Stimulated activated CD8-positive, alpha-beta memory T cell treated with anti-CD3 and anti-CD28 coated beads, Interleukin-4, amount 100 ng/mL, for 4 hours (primary cell): ENCODE measurements at places on chromosomes 3 and 15.

DNA sequence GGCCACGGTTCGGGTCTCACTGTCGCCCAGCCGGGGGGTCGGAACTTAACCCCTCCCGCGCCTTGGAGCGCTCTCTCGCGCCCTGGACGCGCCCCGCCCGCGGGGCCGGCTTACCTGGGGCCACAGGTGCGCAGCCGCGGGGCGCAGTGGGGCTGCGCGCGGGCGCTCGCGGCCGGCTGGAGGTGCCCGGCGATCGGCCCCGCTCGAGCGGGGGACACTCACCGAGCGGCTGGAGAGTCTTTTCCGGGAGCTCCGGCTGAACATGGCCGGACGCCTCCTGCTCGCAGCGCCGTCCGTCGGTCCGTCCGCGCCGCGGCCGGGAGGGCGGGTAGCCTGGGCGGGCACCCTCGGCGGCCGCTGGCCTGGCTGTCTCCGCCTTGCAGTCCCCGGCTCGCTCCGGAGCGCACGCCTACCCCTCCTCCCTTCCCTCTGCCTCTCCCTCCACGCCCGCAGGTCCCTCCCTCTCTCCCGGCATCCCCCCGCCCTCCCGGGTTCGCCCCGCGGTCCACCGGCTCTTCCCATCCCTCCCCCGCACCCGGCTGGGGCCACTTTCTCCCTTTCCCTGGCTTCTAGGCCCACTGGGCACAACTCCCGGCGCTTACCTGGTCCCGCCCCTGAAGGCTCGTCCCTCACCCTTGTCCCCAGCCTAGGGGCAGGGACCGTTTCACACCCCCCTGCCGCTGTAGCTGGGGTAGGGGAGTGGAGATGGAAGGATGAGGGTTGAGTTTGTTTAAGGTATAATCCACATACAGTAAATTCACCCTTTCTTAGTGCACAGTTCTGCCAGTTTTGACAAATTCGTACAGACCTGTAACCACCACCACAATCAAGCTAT lies 220.1 kb upstream of the PRICKLE2 start:
- no peak for DNase-seq

GRCh38 chr3:188750617-188751016 lies 421.2 kb upstream of the TPRG1 start:
- no peak for DNase-seq

DNA sequence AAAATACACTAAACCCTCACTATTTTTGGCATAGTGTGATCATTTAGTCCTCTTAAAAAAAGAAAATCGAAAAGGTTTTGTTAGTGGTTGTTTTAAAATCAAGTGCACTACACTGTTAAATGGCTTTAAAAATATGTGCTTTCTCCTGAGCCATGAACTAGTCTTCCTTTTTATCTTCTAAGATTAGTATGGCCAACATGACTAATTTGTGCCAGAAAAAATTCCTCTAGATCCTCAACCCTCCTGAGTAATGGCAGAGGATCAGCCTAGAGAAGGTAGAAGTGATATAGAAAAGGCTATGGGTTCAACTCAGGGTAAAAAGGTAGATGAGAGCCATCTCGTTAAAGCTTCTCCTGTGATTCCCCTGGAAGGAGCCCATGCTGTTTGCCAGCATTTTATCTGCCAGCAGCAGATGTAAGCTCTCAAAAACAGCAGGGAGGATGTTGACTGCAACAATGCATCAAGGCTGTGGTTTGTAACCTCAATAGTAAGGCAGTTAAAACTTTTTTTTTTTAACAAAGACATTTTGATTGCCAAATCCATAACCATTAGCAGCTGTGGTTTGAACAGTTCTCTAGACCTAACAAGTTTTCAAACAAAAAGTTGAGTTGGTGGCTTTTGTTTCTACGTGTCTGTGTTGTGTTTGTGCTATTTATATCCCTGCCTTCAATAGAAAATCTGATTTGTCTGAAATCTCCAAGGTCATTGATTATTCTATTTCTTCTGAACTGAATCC lies 30.2 kb upstream of the ZNF609 start:
- no peak for DNase-seq

DNA sequence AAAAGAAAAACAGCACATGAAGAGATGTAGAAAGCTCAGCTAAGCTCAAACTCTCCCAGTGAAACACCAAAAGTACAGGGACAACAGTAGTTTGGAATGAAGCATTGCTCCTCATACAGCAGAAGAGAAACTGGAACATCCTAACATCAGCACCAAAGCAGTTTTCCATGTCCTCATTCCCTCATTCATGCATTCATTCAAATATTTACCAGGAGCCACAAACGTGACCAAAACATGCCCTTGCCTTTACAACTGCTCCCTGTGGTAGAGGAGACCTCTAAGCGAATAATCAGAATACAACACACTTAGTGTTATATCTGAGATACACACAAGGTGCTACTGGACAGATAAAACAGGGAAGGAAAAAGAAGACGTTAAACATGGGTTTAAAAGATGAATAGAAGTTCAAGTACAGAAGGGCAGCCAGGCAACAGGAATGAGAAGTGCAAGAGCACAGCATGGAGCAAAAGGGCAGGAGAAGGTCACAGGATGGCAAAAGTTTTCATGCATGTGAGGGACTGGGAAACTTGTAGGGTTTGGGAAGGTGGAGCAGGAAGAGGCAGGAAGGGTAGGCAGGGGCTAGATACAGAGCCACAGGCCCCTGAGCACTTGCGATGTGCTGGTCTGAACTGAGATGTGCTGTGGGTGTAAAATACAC lies 58.5 kb upstream of the LMCD1 start:
- no peak for DNase-seq

GRCh38 chr3:43286841-43287499 lies 630 bp downstream of the SNRK start:
- DNase-seq, result no peak

DNA sequence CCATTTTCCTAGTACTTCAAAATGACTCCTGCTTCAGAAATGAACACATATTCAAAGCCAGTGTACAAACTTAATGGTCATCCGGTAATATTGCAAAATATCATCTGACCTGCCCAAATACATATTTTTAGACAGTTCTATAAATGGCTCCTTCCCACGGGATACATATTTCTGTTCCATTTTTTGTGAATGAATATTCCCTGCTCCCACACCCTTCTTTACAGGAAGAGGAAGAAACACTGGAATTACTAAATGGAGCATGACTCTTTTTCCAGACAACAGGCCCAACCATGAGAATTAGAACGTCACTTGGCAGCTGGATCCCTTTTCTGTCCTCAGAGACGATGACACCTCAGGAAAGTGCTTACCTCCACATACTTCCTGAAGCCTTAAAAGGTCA lies 38.0 kb upstream of the CBLB start:
- DNase-seq, result no peak

DNA sequence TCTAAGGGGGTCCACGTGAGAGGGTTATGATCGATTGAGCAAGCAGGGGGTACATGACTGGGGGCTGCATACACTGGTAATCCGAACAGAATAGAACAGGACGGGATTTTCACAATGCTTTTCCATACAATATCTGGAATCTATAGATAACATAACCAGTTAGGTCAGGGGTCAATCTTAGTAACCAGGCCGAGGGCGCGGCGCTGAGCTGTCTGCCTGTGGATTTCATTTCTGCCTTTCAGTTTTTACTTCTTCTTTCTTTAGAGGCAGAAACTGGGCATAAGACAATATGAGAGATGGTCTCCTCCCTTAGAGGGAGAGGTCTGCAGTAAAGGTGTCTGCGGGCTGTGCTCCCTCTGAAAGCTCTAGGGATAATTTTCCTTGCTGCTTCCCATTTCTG lies 261.3 kb downstream of the XXYLT1 start:
- no peak for DNase-seq

GRCh38 chr3:113947372-113948014 lies at the start of gene ZDHHC23:
Gene ZDHHC23 (plus strand): TSS chr3:113948013. CDS start chr3:113948803, 790 bp downstream.
- DNase-seq, result peak; percentile 43

DNA sequence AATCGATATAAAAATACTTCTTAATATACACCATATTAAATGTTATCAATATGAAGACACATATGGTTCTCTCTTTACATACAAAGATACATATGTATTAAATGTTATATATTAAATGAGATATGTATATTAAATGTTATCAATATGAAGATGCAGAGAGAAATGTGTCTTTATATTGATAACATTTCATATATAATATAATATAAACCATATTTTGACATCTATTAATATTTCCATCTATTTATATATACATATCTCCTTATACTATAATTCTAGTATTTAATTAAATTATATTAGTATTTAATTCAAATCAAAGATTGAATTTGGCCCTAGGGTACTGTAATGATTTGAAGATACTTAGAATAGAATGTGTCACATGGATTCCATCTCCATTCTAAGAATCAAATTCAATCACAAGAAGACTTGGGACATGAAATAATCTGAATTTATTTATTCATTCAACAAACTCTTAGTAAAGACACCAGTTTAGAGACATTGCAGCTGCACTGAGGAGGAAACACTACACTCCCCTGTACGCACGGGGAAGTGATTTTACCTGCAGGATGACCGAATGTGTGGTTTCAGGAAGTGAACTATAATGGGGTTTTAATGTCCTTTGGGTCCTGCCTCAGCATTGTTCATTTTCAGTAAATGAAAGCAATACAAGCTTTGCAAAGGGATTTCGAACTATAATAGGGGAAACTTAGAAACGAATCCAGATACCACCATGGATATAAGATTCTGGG lies 365.1 kb downstream of the MECOM start:
- no peak for DNase-seq

DNA sequence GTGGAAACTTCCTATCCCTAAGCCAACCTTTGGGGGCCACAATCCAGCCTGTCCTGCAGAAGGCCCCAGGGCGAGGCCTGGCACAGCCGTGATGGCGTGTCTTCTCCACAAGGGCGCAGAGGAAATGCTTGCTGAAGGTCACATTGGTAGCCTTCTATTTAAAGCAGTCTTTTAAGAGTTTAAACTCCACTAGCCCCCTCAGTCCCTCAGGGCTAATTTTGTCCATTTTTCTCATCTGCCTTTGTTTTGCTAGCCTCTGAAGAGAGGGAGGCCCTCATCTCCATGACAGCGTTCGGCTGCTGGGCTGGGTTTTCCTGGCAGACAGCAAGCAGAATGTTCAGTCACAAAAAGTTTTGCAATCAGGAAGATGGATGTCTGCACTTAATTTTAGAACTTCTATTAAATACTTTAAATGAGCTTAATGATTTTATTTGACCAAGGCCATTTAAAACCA lies 40.8 kb downstream of the RARB start:
- DNase-seq, result no peak

- DNase-seq, result no peak
Observed at GRCh38 chr3:104673981-104674380, 692.7 kb upstream of the ALCAM start.

DNA sequence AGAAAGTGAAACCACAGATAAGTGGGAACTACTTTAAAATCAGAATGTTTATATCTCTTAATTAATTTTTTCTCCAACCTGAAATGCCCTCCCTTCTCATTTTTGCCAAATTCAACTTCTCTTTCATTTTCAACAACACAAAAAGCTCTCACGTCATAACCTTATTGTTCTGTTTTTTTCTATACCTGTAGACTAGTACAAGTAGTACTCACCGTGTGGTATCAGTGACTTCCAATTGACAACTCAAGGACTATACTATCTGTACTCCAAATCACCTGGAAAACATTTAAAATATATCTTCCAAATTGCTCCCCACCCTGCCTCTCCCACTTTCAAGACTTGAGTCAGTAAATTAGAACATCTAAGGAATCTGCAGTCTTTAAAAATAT lies 72.8 kb upstream of the ZNF280D start:
- no peak for DNase-seq

GRCh38 chr3:159839561-159840379 lies 148.9 kb upstream of the IL12A start:
- DNase-seq, result no peak

GRCh38 chr15:40320931-40321371 lies 2.5 kb upstream of the INAFM2 start:
- DNase-seq, result no peak

DNA sequence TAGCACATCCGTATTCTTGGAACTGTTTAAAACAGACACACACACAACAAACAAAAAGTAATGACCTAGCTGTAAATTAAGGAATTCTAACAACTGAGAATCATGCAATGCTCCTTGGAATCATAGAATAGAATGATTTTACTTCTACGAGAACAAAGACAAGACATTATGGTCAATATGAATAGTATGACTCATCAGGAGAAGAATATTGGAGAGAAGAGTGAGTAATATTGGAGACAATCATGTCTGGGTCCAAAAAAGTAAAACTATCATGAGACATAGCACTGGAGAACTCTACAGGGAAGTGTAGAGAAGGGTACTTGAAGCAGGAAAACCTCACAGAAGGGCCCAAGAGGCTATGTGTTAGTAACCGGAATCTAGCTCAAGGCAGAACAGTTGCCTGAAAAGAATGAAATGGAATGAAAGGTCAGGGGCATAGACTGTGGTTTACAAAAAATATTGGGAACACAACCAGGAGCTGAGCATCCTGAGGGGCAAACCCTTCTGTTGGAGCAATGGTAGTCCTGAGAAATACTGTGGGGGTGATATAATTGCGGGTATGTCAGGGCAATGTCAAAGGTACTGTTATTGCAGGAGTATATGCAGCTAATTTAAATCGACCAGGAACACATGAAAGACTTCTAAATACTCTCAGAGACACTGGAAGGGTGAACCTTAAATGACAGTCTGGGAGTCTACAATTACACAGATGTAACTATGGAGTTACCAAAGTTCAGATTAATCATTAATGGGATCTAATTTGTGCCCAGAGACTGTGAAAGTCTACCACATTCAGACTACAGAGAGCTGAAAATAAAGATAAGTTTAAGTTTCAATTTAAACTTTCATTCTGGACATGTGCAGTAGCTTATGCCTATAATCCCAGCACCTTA lies 201.2 kb downstream of the BCHE start:
- DNase-seq, result no peak

DNA sequence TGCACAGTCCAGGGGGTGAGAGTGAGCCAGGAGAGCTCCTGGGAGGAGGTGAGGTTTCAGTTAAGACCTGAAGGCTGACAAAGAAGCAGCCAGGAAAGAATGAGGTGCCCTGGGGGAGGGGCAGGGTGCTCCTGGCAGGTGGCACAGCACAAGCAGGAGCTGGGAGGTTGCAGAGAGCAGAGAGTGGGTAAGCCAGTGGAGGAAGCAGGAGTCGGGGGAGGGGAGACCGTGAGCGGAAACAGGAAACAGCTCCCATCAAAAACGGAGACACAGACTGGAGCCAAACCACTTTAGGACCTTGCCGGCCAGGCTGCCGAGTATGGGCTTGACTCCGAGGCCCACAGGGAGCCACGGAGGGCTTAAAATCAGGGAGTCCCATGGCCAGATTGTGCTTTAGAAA lies 12.1 kb upstream of the FBLN2 start:
- no peak for DNase-seq

- no peak for DNase-seq
Observed at GRCh38 chr15:45199136-45199810, 11.5 kb upstream of the SHF start.

GRCh38 chr15:91243826-91244225 lies 143.8 kb downstream of the SV2B start:
- no peak for DNase-seq

DNA sequence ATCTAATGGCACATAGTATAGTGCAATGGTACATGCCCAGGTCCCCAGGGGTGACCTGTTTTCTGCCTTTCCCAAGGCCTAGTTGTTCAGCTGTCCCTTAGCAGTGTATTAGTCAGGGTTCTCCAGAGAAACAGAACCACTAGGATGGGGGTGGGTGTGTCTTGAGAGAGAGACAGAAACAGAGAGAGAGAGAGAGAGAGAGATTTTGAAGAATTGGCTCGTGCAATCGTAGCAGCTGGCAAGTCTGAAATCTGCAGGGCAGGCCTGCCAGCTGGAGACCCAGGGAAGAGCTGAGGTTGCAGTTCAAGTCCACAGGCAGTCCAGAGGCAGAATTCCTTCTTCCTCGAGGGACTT lies 90.6 kb upstream of the RNF7 start:
- no peak for DNase-seq
